CD4-positive, alpha-beta T cell (primary cell): ENCODE measurements at places on chromosomes 7 and 10.

GRCh38 chr10:102358712-102359382 lies 36.7 kb upstream of the NFKB2 start:
- DNase-seq: no peak
- H3K4me3 ChIP-seq: no peak overlapping the region
- peaks cover 90% of the 10 kb centered on the region for H3K36me3 ChIP-seq
- no peaks in the 10 kb centered on the region for H3K4me1 ChIP-seq
- H3K27me3 ChIP-seq: no peaks in the 10 kb centered on the region

DNA sequence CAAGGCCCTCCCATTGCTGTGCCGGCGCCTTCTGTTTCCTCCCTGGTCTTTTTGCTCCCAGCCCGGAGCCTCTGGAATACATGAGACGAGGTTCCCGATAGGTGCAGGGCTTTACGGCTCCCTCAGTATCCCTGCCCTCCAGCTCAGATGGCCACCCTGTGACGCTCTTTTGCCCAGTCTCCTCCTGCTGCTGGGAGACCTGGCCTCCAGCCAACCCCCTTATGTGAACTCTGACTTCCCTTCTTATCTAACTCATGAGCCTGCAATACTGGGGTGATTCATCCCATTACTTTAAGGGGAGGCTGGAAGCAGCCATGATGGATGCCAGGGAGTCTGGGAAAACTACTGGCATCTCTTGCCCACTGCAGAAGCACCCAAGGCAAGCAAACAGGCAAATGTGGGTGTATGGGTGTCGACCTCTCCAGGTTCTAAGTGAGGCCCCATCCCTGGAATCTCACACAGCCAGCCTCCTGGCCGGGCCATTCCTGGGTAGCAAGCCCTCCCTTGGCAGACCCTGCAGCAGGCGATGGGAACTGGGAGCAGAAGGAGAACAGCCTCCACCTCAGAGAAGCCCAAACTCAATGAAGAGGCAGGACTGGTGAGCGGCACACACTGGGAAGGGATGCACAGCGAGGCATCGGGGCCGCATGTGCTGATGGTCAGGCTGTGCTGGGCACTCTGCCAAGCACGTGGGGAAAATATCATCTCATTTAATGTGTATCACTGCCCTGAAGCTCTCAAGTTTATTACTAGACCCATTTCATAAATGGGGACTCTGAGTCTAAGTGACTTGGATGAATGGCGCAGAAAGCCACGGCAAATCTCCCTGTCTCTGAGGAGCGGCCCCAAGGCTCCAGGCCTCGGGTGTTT lies 97.5 kb downstream of the FAM53B start:
- no peak for DNase-seq
- H3K4me3 ChIP-seq: no peak overlapping the region
- H3K27ac ChIP-seq: peak overlapping the region; percentile 72
- H3K36me3 ChIP-seq: peaks cover 21% of the 10 kb centered on the region
- H3K27me3 ChIP-seq: no peaks in the 10 kb centered on the region

DNA sequence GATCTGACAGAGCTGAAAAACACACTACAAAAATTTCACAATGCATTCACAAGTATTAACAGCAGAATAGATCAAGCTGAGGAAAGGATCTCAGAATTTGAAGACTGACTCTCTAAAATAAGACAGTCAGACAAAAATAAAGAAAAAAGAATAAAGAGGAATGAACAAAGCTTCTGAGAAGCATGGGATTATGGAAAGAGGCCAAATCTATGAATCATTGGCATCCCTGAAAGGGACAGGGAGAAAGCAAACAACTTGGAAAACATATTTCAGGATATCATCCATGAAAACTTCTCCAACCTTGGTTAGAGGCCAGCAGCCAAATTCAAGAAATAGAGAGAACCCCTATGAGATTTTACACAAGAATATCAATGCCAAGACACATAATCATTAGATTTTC lies 804.8 kb upstream of the IGFBP3 start:
- no peaks in the 10 kb centered on the region for H3K36me3 ChIP-seq
- H3K4me3 ChIP-seq: no peak overlapping the region
- H3K4me1 ChIP-seq: no peaks in the 10 kb centered on the region
- DNase-seq: no peak

DNA sequence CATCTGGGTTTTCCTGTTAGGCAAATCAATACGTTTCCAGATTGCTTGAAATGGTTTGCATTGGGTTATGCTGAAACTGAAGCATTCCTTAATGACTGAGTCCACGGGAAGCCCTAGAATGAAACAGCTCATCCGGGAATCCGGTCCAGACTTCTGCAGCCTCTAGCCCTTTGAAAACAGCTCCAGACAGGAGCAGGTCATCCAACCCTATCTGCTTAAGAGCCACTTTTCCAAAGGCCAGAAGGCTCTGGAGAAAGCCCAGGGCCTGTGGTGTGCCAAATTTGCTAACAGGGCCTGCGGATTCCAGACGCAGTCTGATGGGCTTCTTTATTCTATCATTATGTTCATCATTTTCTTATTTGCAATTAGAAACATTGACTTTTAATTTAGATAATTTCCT lies 265.4 kb downstream of the SKIDA1 start:
- no peak overlapping the region for H3K27ac ChIP-seq
- no peaks in the 10 kb centered on the region for H3K27me3 ChIP-seq
- no peak for DNase-seq
- H3K4me1 ChIP-seq: no peaks in the 10 kb centered on the region

DNA sequence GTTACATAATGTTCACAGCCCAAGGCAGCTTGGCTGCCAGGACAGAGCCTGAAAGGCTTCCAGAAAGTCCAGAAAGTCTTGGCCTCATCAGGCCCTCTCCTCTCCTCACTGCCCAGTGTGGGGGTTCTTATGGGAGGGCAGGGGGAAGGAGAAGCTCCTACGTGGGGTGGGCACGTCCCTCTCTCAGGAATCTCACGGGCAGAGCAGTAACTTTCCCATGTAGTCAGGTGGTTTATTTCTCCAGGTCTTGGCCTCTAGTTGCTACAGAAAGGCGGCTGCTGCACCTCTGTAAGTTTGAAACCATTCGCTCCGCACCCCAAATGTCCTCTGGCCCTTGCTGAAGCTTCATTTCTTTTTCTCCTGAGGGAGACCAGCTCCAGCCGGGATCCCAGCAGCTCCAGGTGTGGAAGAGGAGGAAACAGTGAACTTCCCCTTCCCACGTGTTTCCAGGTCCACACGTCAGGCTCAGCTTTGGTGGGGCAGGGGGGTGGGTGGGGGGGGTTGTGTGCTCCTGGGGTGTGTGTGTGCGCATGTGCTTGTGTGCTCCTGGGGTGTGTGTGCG lies 320.3 kb downstream of the WDR37 start:
- no peak overlapping the region for H3K4me3 ChIP-seq
- no peaks in the 10 kb centered on the region for H3K36me3 ChIP-seq
- no peaks in the 10 kb centered on the region for H3K4me1 ChIP-seq

GRCh38 chr7:40680657-40681056 lies 545.9 kb downstream of the SUGCT start:
- H3K4me3 ChIP-seq: no peak overlapping the region
- no peak overlapping the region for H3K27ac ChIP-seq
- no peak for DNase-seq
- H3K27me3 ChIP-seq: no peaks in the 10 kb centered on the region
- H3K4me1 ChIP-seq: no peaks in the 10 kb centered on the region
- H3K36me3 ChIP-seq: no peaks in the 10 kb centered on the region

- H3K27ac ChIP-seq: no peak overlapping the region
- no peaks in the 10 kb centered on the region for H3K27me3 ChIP-seq
- DNase-seq: no peak
- peaks cover 63% of the 10 kb centered on the region for H3K36me3 ChIP-seq
- H3K4me1 ChIP-seq: no peaks in the 10 kb centered on the region
Observed at GRCh38 chr7:98192781-98193457, 18.3 kb upstream of the BHLHA15 start.

DNA sequence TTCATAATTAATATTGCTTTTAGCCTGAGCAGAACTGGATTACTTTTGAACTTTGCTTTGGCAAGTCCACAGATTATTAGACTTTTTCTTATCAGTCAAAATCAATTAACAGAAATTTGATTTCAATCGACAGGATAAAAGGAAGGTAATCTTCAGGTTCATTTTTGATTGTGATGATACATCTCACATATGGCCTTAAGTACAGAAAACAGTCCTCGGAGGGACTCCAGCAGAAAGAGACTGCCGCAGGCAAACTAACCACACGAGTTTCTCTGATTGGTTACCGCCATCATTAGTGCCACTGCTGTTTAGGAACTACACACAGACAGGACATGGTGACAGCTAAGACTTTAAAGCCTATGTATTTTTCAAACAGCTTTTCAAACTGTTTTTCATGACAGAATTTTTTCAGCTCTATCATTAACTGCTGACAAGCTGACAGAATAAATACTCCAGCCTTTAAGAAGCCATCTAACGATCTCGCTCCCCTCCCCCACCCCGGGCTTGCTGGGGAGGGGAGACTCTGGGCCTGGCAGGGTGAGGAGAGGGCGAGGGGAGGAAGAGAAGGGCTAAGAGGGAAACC lies 668.2 kb downstream of the KCNMA1 start:
- H3K4me1 ChIP-seq: no peaks in the 10 kb centered on the region
- H3K36me3 ChIP-seq: no peaks in the 10 kb centered on the region
- H3K4me3 ChIP-seq: no peak overlapping the region
- no peak for DNase-seq

DNA sequence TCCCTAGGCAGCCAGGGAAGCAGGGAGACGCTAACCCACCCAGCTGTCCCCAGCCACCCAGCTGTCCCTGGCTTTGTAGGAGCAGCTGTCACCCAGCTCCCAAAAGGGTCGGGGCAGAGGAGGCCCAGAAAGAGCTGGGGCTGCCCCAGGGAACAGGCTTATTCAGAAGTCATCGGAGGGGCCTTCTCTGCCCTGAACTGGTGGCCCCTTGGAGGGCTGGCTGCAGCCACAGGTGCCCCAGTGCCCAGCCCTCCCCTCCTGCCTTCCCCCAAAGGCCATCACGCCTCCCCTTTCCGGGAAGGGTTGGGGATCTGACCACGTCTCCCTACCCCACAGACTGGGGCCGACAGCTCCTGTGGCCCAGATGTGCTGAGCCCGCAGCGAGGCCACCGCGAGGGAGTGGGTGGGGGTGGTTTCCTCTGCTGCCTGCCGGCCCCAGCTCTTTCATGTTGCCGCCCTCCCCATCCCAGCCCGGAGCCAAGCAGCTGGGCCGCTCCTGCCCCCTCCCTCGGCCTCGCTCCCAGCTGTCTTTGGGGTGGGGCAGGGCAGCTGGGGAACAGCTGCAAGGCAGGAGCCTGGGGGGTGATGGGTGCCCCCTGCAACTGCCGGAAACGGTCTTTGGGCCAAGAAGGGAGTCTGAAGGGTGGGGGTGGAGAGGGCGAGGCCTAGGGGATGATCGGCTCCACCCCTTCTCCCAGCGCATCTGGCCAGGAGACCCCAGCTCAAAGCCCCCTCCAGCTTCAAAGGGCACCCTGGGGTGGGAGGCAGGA lies 16.8 kb downstream of the TRIM8 start:
- H3K27me3 ChIP-seq: no peaks in the 10 kb centered on the region
- peak overlapping the region; percentile 60 for H3K27ac ChIP-seq
- H3K36me3 ChIP-seq: peaks cover 25% of the 10 kb centered on the region
- peak overlapping the region; percentile 45 for H3K4me3 ChIP-seq
- peaks cover 52% of the 10 kb centered on the region for H3K4me1 ChIP-seq

GRCh38 chr10:102675666-102676533 lies 31.6 kb downstream of the TRIM8 start:
- no peak overlapping the region for H3K4me3 ChIP-seq
- no peak for DNase-seq
- H3K36me3 ChIP-seq: no peaks in the 10 kb centered on the region
- H3K27ac ChIP-seq: peak overlapping the region; percentile 62

- no peaks in the 10 kb centered on the region for H3K27me3 ChIP-seq
- no peak overlapping the region for H3K27ac ChIP-seq
- peaks cover 16% of the 10 kb centered on the region for H3K4me1 ChIP-seq
- no peaks in the 10 kb centered on the region for H3K36me3 ChIP-seq
- H3K4me3 ChIP-seq: no peak overlapping the region
Observed at GRCh38 chr10:62779487-62780248, 24.9 kb upstream of the ADO start.

GRCh38 chr7:77329466-77330168 lies 86.5 kb downstream of the GSAP start:
- H3K4me3 ChIP-seq: no peak overlapping the region
- H3K27me3 ChIP-seq: no peaks in the 10 kb centered on the region
- no peak for DNase-seq
- peaks cover 18% of the 10 kb centered on the region for H3K4me1 ChIP-seq
- H3K27ac ChIP-seq: no peak overlapping the region

DNA sequence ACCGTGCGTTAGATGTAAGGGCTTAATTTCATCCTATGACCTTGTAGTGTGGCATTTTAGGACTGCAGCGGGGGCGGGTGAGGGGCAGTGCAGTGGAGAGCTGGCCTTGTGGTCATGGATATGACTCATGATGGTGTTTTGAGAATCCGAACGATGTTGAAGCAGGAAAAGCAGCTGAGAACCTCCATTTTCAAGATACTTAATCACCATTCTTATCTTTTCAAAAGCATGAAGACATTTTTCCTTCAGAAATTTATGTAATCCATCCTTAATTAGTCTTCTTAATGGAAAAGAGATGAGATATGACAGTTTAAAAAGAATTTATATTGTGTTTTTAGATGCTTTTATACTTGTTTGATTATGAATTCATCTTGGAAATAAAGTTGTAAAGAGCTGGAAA lies 9.6 kb downstream of the ATP5F1C start:
- H3K4me3 ChIP-seq: no peak overlapping the region
- H3K27me3 ChIP-seq: no peaks in the 10 kb centered on the region
- no peaks in the 10 kb centered on the region for H3K4me1 ChIP-seq
- H3K36me3 ChIP-seq: peaks cover 65% of the 10 kb centered on the region
- no peak overlapping the region for H3K27ac ChIP-seq
- no peak for DNase-seq

DNA sequence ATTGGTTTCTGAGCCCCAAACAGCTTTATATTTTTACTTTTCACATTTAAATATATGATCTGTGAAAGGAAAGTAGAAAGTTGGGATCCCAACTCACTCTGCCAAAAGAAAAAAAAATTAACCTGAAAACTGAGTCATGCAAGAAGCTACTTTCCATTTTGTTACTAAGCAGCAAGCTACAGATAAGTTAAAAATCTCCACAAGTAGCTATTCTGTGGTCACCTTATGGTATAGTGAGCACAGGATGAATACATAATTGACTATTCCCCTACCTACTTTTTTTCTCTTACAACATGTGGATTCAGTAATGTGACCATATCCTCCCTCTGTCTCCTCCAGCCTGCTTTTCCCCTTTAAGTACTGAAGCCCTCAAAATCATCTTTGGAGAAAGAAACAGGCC lies 30.3 kb upstream of the CREB3L2 start:
- no peaks in the 10 kb centered on the region for H3K4me1 ChIP-seq
- DNase-seq: no peak
- H3K27ac ChIP-seq: no peak overlapping the region
- no peaks in the 10 kb centered on the region for H3K27me3 ChIP-seq
- H3K4me3 ChIP-seq: no peak overlapping the region

- H3K36me3 ChIP-seq: no peaks in the 10 kb centered on the region
- peaks cover 9% of the 10 kb centered on the region for H3K4me1 ChIP-seq
- H3K4me3 ChIP-seq: no peak overlapping the region
- no peak for DNase-seq
- no peak overlapping the region for H3K27ac ChIP-seq
Observed at GRCh38 chr10:114000457-114001010, 43.1 kb upstream of the ADRB1 start.
